Substantia nigra (tissue), 51 donors: ENCODE measurements at places on chromosomes 13 and 19.

GRCh38 chr13:80751854-80752253, 410.9 kb upstream of the SPRY2 start:
- no peak for DNase-seq

DNA sequence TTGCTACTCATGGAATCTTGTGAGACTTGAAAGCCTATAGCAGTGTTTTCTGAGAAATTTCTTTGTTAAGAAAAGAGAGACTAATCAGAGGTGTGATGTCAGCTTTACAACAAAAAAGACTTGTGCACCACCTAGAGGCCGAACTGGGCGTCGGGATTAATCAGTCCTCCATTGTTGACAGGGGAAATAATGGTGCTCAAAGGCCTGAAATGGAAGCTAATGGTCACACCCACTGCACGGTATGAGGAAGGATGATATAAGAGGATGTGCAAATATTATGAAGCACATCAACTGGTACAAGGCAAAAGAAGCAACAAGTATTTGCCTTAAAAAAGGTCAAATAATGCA, 480.2 kb upstream of the MIR17HG start:
- no peak for DNase-seq

GRCh38 chr19:53892981-53893325, 11.0 kb downstream of the PRKCG start:
- DNase-seq: no peak

DNA sequence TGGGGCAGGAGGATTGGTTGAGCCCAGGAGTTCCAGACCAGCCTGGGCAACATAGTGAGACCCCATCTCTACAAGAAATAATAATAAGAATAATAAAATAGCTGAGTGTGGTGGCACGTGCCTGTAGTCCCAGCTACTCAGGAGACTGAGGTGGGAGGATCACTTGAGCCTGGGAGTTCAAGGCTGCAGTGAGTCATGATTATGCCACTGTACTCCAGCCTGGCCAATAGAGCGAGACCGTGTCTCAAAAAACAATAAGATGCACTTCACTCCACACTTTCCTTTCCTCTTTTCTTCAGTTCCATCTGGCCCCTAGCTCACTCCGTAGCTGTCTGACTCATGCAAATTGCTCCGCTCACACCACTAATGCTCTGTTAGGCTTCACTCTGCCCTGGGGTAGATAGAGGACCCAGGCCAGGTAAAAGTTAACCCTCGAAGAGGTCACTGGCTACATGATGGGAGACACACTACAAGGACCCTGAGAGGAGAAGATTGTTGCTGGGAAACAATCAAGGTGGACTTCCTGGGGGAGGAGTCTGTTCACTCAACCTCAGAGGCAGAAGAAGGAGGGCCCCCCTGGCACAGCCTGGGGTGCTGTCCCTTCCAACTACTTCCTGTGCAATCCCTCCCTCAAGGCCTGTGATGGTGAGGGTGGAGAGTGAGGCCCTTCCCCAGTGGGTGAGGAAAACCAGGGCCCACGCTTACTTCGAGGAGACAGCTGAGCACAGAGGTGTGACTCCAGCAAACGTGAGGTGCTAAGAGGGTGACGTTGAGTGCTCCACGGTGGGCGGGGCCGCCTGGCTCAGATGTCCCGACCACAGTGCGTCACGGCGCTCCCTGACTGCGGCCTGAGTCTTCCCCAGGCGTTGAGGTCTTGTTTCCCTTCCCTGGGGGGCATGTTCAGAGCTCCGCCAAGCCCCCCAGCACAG, 8.8 kb upstream of the TNFSF9 start:
- no peak for DNase-seq

GRCh38 chr13:44340508-44340907, 33.1 kb upstream of the SERP2 start:
- no peak for DNase-seq

DNA sequence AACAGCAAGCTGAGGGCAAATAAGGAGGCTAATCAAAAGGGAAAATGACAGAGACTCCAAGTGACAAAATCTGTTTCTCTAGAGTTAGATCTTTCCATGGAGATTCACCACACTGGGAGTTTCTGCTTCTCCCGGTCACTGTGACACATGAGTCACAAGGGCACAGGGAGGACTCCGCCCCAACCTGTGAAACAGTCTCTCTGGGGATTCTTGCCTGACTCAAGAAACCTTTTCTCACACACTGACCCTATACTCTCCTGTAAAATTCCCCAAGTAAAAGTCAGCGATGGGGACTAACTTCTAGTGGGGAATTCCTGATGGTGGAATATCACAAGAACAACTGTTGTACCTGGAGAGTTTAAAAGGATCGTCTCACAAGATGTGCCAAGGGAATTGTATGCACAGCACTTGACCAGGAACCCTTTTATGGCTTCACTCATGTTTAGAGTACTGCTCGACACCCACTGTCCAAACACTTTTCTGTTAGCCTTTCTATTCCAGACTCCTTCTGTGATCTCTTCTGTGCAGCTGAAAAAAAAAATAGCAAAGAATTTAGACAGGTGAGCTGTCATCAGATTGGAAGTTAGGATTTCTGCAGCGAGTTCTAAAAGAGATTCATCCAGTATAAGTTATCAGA, 46.8 kb upstream of the URAD start:
- DNase-seq: no peak

GRCh38 chr19:15372891-15373301, 6.7 kb downstream of the AKAP8 start:
- no peak for DNase-seq

- DNase-seq: no peak
Observed at GRCh38 chr19:35084509-35084762, 31.2 kb upstream of the FXYD3 start.

GRCh38 chr19:33063356-33063752, 1.3 kb downstream of the RHPN2 start:
- DNase-seq: no peak

DNA sequence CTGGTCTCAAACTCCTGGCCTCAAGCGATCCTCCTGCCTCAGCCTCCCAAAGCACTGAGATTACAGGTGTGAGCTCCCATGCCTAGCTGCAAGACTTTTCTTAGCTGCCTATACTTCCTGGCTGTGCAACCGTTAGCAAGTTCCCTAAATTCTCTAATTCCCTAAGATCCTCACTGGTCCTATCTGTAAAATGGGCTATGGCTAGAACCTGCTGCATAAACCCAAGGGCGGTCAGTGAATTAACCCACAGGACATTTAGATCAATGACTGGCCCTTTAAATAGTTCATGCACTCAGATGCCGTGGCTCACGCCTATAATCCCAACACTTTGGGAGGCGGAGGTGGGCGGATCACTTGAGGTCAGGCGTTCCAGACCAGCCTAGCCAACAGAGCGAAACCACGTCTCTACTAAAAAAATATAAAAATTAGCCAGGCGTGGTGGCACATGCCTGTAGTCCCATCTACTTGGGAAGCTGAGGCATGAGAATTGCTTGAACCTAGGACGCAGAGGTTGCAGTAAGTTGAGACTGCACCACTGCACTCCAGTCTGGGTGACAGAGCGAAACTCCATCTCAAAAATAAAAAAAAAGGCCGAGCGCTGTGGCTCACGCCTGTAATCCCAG, 4.1 kb upstream of the C19orf53 start:
- no peak for DNase-seq

DNA sequence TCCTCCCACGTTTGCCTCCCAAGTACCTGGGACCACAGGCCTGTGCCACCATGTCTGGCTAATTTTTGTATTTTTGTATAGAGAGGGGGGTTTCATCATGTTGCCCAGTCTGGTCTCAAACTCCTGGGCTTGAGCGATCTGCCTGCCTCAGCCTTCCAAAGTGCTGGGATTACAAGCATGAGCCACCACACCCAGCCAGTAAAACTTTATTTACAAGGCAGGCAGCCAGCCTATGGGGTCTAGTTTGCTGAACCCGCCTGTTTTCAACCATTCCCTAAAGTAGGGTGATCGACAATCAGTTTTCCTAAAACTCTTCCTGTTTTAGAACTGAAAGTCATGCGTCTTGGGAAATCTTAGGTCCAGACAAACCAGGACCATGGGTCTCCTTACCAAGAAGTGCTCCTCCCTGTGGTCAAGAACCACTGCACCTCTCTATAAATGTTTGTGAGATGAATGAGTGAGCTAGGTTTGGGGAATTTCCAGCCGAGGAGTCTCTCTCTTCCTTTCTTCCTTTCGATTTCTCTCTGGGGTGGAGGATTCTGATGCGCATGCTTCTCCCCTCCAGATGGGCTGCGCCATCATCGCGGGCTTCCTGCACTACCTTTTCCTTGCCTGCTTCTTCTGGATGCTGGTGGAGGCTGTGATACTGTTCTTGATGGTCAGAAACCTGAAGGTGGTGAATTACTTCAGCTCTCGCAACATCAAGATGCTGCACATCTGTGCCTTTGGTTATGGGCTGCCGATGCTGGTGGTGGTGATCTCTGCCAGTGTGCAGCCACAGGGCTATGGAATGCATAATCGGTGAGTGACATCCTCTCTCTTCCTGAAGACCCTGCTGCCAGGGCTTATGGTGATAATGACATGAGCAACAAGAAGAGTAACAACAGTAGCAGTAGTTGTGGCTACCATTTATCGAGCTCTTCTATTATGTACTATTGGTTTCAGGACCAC, 38.7 kb downstream of the ADGRE1 start:
- DNase-seq: no peak

DNA sequence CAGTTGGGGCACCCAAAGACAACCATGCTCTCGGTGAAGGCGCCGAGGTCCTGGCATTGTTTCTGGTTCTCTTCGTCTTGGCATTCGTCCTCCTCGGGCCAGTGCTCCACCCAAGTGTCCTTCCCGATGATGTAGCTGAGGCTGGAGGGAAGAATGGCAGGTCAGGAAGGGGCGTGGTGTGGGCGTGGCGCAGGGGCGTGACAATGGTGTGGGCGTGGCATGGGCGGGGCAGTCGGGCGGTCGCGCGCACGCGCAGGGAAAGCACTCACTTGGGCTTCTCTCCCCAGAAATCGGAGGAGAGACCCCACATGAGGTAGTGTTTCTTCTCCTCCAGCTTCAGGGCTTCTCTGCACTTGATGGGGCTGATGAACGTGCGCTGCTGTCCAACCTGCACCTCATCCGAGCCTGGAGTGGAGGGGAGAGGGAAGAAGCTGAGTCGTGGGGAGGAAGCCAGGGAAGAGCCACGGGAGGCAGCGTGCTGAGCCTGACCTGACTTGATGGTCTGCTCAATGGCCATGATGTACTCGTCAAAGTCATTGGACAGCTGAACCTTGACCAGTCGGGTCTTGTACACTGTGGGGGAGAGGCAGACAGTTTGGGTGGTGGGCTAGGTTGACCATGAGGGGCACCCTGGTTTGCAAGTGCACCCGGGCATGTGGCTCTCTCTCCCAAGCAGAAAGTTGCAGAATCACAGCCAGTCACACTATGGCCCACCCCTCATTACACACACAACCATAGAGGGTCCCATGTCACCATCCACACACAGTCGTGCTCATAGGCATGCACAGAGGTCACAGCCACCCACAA, 8.1 kb upstream of the TNFSF14 start:
- no peak for DNase-seq

- DNase-seq: no peak
Observed at GRCh38 chr13:106484084-106484483, 51.4 kb downstream of the EFNB2 start.

DNA sequence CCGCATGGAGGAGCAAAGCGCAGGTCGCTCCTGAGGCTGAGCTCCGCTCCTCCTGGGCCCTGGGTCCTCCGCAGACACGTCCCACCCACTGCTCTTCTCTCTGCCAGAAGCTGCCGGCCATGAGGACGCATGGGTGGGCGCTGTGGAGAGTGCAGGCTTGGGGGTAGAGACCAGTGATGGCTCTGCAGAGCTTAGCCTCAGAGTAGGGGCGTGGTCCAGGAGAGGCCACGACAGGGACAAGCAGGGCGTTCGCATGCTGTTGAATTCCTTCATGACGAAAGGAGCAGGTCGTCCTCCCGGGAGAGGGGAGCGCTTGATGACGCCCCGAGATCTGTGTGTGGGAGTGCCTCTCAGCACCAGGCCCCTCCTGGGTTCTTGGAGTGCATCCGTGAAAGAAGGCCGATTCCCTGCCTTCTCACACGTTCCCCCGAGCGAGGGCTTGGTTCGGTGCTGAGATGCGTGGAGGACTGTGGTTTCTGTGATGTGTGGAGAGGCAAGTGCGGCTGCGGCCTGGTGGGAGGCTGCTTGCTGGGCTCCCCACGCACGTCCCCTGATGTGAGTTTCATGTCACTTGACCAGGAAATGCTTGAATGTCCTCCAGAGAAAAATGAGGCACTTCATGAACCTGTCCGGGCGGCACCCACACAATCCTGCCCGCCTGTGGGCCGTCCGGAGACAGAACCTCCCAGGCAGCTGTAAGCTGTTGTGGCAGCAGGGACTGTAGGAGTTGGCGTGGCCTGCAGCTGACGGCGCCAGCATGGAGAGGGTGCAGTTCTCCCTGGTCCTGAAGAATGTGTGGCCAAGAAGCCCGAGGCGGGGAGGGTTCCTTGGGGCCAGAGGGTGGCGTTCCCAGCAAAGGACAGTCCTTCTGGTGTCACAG, 4.5 kb downstream of the SF3A2 start:
- DNase-seq: no peak

DNA sequence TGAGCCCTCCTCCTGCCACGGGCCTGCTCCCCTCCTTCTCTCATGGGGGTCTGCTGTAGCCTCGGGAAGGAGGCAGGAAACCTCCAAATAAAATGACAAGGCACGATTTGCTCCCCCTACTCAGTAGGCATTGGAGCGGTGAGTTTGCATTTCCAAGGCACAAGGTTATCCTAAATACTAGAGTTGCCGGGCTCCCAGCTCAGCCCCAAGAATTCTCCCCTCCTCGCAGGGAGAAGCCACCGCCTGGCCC, 1.5 kb downstream of the CEBPA start:
- no peak for DNase-seq

DNA sequence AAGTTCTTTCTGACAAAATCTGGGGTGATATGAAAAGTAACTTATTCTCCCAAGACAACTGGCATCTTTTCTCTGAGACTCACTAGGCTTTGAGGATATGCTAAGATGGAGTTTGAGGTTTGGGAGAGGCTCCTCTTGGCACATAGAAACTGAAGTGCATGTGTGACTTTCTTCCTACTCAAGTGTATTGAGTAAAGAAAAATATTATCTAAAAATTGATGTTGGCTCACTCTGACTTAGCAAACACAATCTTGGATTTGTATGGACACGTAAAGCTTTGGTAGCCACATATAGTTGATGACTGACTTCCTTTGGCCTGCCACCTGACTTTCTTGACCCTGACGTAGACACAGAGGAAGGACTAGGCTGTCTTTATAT, 71.1 kb upstream of the KLF12 start:
- no peak for DNase-seq

GRCh38 chr13:75318138-75318833, 163.7 kb downstream of the TBC1D4 start:
- DNase-seq: no peak

GRCh38 chr19:15534957-15535864, 26.9 kb downstream of the CYP4F22 start:
- no peak for DNase-seq
